ENCODE measurements at places on chromosomes 12 and 14.

GRCh38 chr12:110619534-110619953, 5.6 kb downstream of the TCTN1 start:
- DNase-seq = no peak

GRCh38 chr14:63453443-63453936, 89.7 kb downstream of the PPP2R5E start:
- no peak for DNase-seq

DNA sequence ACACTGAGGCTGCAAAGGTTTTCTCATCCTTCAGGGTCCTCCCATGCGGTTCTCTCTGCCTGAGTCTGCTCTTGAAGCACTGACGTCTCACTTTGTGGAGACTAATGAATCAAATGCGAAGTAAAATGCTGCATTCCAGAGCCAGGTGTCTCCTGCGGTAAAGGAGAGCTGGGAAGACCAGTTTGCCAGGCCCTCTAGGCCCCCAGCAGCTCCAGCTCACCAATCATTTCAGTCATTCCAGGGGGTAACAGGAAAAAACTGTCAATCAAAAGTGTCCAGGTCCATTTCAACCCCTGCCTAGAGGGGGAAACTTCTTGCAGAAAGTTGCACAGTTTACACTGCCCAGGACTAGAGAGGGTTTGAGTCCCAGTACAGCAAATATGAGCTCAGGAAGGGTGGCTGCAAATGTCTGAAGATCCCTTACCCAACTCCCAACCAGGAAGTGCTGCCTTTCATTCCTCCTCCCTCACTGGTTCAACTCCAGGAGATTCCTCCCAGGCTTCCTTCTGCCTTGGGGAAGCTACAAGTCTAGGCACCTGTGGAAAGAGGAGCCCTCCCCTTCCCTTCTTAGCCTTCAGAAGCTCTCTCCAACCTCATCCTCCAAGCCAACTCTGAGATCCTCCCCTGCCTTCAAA, 2.7 kb upstream of the NXPH4 start:
- no peak for DNase-seq

GRCh38 chr14:98665007-98665406, 607.0 kb downstream of the BCL11B start:
- no peak for DNase-seq

DNA sequence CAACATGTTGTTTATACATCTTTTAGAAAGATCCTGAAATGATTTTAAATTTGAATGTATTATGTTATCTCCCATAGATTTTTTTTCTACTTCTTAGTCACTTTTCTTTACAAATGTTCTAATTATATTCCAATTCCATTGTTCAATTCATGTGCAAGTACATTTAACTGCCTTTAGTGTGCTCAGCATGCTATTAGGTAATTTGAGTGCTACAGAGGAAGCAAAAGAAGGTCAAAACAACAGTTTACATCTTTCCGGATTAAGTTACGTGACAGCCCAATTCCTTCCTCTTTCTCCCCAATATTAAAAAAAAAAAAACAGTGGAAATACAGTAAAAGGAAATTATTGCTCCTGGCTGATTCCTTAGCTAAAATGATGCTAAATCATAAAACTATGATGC, 98.3 kb downstream of the RTN1 start:
- DNase-seq = no peak

DNA sequence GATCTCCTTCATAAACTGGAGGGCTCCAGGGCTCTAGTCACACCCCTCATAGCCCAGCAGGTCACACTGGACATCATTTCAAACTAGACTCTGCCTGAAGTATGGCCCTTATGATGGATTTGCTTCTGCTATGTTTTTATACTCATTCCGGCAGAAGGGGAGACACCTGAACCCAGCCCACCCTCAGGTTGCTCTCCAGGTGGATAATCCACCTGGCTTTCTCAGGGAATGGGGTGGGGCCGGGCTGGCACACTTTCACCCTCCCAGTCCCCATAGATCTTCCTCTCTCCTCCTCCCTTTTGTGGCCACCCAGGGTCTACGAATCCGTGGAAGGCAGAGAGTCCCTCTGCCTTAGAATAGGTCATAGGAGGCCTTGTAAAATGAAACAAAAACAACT, 9.8 kb upstream of the KRT73 start:
- DNase-seq = no peak

DNA sequence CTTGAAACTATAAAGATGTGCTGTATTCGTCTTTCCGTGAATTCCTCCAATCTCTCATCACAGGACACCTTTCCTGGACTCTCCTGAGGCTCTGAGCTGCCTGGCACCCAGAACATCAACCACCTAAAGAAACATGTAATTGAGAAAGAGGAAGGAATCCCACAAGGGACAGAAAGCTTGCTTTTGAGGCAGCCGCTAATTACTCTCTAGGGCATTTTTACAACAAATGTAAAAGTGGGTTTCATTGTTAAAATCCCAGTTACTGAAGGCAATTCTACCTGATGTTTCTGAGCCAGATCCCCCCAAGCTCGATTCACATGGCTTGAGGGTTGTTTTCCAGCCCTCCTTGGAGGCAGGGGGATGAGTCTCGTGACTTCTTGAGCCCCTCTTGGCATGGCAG, 238.5 kb upstream of the LHX5 start:
- no peak for DNase-seq

Data from NCI-H446 (cell line).